ENCODE measurements at places on chromosomes 16 and 17.

DNA sequence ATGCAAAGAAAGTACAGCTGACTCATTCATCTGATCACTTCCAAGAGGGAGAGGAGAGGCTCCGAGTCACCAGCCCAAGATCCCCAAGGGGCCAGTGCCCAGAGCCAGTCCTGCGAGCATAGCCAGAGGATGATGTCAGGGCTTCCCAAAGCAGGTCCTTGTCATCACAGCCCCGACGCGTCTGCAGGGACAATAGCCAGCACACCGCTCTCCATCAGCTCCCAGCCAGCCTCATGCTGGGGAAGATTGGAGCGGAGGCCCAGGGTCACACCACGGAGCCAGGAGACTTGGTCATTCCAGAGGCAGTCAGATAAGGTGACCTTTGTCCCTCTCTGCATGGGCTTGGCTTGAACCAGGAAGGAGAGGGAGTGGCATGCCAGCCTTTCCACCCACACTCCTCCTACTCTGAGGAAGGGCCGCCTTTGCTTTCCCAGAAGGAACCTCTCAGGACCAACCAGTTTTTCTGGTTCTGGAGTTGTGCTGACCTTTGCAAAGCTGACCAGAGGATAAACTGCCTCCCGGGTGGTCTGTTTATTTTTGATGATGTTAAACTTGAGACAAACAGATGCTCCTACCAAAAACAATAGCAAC is 58.3 kb upstream of the ARHGAP44 start:
- DNase-seq = no peak

DNA sequence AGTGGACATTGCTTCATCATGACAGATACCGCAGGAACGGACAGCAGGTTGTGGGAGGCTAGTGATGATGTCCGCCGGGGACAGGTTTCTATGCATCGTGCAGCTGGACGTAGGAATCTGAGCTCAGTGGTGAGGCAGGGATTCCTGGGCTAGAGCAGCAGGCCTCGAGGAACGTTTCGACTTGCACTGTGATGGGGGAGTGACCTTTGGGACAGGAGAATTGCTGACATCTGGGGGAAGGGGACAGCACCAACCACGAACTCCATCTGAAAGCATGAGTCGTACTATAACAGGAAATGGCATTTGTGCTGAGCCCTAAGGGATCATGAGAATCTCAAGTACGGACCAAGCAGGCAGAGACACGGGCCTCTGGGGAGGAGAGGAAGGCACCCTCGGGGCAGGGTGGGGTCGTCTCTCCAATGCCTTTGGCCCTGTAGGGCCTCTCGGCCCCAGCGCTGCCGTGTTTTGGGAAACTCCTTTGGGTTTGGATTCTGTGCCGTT is 65.8 kb upstream of the ENDOV start:
- no peak for DNase-seq

DNA sequence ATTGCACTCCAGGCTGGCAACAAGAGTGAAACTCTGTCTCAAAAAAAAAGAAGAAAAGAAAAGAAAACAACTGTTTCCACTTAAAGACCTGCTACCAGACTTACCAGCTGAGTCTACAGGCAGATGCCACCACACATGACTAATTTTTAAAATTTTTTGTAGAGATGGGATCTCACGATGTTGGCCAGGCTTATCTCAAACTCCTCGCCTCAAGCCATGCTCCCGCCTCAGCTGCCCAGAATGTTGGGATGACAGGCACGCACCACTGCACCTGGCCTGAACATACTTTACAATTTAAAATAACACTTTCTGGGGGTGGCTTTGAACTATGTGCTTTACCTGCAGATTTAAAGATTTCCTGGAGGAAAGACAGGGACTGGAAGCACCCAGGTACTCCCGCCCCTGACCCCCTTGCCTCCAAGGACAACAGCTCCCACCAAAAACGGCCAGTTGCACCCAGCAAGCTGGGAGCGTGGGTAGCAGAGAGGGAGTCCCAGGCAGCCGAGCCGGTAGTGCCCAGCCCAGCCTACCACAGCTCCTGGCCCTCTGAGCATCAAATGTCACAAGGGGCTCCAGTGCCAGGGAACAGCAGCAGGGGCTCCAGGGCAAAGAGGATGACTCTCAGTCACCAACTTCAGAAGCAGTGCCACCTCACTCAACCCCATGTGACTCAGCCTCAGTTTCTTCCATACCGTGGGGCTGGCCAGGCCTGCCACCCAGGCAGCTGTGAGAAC is 262.9 kb downstream of the PARN start:
- no peak for DNase-seq

DNA sequence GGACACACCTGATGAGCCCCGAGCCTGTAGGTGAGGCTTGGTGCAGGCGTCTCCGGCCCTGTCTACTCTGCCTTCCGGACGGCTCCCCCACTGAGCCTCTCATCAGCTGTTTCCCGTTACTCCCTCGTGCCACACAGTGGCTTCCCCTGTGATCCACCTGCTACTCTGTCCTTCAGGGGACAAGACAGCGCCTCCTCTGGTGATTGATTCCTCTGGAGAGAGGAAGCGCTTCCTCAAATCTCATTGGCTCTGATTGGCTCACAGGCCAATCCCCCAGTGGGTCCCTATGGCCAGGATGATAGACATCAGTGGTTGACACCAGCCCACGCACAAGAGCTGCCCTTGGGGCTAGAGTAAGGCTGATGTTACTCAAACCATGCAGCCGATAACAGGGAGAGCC is 24.0 kb downstream of the RNF213 start:
- peak; percentile 49 for DNase-seq

GRCh38 chr16:22786284-22786683 is 27.7 kb upstream of the HS3ST2 start:
- DNase-seq = no peak

GRCh38 chr16:47132308-47132707 is 11.4 kb downstream of the NETO2 start:
- no peak for DNase-seq

DNA sequence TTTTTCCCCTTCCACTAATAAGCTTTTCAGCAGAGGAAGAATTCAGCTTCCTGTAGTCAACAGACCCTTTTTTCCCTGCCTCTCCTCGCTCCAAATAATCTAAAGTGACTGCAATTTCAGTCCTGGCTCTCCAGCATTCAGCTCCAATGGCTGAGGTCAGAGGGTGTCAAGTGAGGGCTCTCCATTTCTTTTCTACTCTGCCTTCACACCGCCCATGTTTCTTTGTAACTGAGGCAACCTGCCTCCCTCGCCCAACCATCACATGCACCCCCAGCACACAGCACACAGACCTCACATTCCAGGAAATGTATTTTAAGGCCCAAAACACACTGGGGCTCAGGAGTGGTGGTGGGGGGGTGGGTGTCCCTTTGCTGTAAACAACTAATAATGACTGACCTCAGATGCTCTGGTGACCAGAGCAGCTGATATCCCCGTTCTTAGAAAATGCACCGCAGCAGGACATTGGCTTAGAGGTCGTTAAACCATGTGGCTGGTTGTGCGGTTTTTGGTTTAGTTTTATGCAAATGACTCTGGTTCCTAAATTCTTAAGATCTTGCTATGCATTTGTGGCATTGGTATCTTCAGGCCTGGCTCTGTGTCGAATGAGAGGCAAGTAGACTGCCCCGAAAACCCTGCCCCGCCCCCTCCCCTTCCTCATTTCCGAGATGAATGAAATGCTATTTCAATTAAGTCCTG is 203.6 kb downstream of the ZFHX3 start:
- DNase-seq = no peak

DNA sequence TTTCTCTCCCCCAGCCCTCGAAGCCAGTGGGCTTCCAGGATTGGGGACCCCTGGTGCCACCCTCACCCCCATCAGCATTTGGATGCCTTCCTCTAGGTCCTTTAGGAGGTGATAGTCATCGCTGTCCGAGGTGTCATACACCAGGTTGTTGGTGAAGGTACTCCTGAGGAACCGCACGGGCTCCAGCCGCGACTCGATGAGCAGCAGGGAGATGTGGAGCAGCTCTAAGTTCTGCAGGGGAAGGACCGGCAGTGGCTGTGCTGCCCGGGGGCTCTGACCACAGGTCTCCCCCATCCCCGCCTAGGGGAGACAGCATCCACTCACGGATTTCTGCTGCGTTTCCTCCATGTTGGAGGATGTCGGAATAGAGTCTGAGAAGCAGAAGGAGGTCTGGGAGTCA is 962 bp downstream of the CSHL1 start:
- no peak for DNase-seq

- no peak for DNase-seq
Observed at GRCh38 chr16:80457871-80458270, 82.9 kb upstream of the DYNLRB2 start.

DNA sequence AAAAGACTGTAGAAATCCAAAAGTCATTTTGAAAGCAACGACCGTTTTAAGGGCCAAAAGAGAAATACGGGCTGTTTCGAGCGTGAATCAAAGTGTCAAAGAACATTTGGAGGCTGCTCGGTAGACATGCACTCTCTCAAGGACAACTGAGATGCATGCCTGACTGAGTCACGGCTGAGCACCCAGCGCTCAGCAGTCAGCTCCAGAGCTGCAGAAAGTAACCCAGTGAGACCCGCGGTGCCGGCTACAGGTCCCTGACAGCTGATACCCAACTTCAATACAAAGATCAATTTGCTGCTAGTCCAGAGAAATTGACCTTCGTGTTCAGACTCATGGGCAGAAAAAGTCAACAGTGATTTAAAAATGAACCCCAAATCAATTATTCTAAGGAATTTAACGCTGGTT is 214.9 kb downstream of the STX8 start:
- no peak for DNase-seq

- DNase-seq = no peak
Observed at GRCh38 chr16:609984-610383, 20.1 kb downstream of the RAB40C start.

GRCh38 chr17:69164206-69164605 is 22.5 kb upstream of the ABCA6 start:
- no peak for DNase-seq

DNA sequence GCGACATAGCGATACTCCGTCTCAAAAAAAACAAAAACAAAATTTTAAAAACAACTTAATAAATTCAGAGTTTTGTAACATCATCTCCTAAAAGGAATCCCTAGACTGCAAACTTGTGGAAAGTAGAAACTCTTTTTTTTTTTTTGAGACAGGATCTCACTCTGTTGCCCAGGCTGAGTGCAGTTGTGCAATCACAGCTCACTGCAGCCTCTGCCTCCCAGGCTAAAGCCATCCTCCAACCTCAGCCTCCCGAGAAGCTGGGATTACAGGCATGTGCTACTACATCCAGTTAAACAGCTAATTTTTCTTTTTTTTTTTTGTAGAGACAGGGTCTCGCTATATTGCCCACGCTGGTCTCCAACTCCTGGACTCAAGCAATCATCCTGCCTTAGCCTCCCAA is 19.7 kb downstream of the EZH1 start:
- DNase-seq = no peak

GRCh38 chr16:4115209-4115948 is 863 bp downstream of the ADCY9 start:
- DNase-seq = peak; percentile 85

DNA sequence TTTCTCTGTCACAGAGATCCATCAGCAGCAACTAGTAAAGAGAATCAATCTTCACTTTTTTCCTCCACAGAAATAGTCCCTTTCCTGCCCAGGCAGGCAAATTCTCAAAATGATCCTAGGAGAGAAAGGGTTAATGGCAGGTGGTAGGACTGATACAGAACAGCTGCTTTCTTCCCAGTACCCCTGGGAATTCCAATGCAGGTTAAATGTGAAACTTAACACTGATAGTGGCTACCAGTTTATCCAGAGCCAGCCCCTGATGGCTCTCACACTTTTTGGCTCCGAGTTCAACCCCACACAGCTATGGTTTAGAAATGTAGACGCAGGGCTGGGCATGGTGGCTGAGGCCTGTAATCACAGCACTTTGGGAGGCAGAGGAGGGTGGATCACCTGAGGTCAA is 22.2 kb downstream of the MARVELD3 start:
- peak; percentile 5 for DNase-seq

DNA sequence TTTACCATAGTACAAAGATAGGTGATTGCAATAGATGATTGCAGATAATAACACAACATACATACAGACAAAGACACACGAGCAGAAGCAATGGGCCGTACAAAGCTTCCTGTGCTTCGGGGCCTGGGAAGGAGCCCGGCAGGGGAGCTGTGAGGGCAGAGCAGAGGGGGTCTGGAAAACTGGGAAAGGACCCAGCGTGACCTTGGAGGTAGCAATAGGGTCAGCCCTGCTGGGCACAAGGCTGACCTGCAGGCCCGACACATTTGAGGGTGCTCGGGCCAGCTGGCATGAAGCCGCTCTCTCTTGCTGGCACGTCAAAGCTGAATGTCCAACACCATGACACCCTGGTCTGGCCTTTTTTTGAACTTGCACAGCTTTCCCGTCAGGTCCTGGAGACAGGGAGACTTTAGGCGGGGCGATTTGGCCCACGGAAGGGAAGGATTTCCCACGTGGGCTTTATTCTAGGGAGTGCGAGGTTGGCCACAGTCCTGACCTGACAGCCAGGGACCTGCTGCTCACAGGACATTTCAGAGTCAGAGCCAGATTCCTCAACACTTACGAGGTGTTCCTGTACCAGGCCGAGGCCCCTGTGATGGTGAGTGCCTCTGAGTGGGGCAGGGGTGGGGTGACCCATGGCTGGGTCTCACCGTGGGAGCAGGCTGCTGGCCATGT is 83.2 kb downstream of the NTN1 start:
- no peak for DNase-seq

DNA sequence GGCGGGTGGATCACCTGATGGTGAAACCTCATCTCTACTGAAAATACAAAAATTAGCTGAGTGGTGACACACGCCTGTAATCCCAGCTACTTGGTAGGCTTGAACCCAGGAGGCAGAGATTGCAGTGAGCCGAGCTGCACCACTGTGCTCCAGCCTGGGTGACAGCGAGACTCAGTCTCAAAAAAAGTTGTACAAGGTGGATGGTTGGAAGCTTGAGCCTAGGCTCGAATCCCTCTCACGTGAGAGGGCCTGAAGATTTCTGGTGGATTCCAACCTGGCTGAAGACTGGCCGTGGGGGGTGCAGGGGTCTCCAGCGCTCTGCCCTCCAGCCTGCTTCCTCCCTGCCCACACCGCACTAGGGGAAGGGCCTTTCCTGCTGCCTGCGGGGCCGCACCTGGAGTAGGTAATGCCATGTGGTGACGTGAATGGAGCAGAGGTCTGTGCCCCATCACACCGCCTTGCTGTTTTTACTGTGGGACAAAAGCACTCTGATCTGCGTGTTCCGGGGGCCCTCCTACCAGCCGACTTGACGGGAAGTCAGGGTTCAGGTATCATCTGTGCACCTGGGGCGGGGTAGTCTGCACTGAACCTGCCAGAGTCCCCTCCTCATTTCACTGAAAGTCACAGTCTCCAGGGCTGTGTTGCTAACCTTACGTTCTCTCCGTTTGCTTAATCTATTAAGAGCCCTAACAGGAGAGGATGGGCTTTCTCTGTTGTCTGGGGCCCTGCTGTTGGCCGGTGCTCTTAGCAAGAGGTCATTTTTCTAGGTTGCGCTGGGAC is 4.2 kb downstream of the RPL13 start:
- DNase-seq = no peak

Data from NCI-H69 (cell line).